DMS153 (cell line): ENCODE measurements at places on chromosomes 4 and X.
A peak's percentile ranks its signal among the peaks of the same experiment; 100 is the strongest.

- DNase-seq = no peak
These were observed 20.4 kb upstream of the TBC1D14 start for GRCh38 chr4:6889101-6889735.

DNA sequence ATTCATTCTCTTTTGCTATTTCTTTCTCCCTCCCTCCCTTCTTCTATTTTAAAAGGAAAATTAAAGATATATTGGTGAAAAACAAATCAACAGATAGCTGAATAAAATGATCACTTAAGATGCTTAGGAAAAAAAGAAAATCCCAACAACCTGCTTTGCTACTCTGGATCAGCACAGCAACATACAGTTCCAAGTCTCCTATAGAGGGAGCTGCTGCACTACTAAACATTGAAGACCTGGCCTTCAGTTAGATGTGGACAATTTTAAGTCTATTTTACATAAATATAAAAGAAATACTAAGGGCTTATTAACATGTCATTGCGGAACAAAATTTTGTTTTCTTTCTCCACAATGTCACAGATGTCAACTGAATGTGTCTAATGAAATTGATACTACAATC, 226.4 kb downstream of the MAGEB5 start:
- DNase-seq = no peak

DNA sequence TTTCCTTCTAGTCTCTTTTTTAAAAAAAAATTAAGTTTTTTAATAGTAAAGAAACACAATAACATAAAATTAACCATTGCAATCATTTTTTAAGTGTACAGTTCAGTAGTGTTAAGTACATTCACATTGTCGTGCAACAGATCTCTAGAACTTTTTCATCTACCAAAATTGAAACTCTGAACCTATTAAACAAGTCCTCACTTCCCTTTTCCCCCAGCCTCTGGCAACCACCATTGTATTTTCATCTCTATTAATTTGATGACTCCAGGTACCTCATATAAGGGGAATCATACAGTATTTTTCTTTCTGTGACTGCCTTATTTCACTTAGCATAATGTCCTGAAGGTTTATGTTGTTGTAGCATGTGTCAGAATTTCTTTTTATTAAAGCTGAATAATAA, 31.8 kb downstream of the MSL3 start:
- no peak for DNase-seq

- DNase-seq = no peak
These were observed 78.9 kb downstream of the MBNL3 start for GRCh38 chrX:132409780-132410556.

GRCh38 chr4:8577972-8578371, 2.2 kb upstream of the GPR78 start:
- DNase-seq = no peak

GRCh38 chrX:97039363-97040029, 155.8 kb downstream of the RPA4 start:
- DNase-seq = no peak

DNA sequence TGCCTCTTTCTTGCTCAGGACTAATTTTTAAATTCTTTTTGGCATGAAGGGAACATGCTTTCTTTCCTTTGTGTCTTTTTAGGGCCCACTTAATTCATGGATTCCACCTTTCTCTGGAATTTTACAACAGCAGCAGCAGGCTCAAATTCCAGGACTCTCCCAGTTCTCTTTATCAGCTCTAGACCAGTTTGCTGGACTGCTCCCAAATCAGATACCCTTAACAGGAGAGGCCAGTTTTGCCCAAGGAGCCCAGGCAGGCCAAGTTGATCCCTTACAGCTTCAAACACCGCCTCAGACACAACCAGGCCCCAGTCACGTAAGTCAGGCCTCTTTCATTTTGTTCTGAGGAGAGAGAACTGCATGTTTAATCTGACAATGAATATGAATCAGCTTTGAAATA, 2.3 kb downstream of the ODAM start:
- DNase-seq = no peak

DNA sequence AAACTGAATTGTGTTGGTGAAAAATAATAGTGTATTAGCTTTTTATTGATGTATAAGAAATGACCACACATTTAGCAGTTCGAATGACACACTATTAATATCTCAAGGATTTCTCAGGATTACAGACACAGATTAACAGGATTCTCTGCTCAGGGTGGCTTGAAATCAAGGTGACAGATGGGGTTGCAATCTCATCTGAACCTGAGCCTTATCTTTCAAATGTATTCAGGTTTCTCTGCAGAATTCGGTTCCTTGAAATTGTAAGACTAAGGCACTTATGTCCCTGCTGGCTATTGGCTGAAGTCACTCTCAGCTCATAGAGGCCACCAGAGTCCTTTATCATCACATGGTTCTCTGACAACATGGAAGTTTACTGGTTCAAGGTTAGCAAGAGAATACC, 1780.1 kb downstream of the ARAP2 start:
- DNase-seq = no peak

- no peak for DNase-seq
These were observed 451.2 kb downstream of the RAB28 start for GRCh38 chr4:13032936-13033335.

DNA sequence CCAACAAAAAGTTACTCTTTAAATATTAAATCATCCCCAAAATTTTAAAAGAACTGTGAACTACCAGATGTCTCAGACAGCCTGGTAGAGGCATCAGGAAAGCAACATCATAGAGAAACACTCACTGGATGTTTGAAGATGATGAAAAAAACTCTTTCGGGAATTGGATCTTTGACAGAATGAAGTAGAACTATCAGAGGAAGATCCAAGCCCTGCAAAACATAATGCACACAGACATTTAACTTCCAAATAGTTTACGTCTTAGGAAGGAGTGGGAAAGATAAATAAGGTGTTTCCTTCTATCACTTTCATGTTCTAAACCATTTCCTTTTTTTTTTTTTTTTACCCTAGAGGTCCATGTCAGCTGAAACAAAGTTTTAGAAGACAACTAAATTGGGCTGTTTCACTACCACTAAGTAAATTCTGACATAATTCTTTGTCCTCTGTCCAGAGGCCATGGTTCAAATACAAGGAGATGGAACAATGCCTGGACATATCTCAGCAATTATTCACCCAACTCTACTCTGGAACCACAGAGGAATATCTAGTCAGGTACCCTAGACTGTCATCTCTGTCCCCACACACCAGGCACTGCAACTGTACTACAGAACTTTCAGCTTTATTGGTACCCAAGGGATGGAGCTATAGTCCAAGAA, 217.7 kb upstream of the INTU start:
- DNase-seq = no peak

GRCh38 chr4:13461191-13461905, 22.8 kb downstream of the RAB28 start:
- DNase-seq = no peak

- peak; percentile 20 for DNase-seq
These were observed 353.7 kb downstream of the GASK1B start for GRCh38 chr4:157818946-157819692.

DNA sequence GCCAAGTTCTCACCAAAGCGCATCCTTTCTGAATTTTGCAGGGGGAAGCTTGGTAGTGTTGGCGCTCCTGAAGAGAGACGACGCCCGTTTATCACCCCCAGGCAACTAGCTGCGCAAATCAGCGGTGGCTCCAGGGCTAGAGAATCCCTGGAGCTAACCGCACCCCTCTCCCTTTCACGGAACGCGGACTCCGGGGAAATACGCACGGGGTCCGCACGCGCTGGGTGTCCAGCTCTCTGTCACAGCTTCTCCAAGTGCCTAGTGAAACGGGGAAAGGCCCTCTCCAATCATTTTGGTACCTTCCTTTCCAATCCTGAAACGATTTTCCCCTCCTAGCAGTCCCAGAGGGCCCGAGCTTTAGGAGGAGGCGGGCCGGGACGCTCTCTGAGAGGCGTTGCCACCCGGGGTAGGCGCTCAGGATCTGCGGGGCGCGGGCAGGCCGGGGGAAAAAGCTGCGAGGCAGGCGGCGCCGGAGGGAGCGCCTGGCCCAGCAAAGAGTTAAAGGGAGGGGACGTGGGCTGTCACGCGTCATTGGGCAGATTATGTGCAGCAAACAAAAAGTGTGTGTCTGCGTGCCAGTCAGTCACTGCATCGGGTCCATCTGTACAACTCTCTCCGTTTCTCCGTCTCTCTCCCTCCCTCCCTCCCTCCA, at the start of gene PRDM8:
Gene PRDM8, plus strand, starts transcription at position 582 of the 652 bp plus-strand sequence. CDS start 2,578 bp downstream, outside the sequence.
- DNase-seq = no peak

GRCh38 chr4:74610491-74610890, 165.6 kb downstream of the AREG start:
- DNase-seq = no peak
